ENCODE measurements at places on chromosomes 1 and 21.

- DNase-seq: no peak
Observed at GRCh38 chr1:18951818-18952391, 4.6 kb downstream of the IFFO2 start.

DNA sequence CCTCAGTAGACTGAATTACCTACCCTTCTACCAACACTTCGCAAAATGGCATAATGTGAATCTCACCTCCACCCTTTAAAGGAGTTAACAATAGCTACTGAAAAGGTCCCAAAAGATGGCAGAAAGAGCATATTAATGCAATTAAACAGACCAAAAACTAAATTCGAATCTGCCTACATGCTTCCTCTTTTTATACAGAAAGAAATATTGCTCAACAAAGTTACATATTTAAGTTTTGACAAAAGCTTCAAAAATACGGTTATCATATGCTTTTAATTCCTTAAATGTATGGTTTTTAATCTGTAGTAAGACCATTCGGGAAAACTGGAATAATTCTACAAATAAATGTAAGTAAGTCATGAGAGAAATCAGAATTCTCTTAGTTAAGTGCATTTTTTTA is 2.2 kb downstream of the APP start:
- no peak for DNase-seq

DNA sequence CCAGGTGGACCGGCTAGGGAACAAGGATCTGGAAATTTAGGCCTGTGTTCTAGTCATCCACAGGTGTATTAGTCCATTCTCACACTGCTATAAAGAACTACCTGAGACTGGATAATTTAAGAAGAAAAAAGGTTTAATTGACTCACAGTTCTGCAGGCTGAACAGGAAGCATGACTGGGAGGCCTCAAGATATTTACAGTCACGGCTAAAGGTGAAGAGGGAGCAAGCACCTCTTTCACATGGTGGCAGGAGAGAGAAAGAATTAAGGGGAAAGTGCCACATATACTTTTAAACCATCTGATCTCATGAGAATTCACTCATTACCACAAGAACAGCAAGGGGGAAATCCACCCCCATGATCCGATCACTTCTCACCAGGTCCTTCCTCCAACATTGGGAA is 174.7 kb upstream of the C1orf105 start:
- DNase-seq: no peak

- DNase-seq: no peak
Observed at GRCh38 chr1:229252228-229252984, 18.5 kb upstream of the RAB4A start.

DNA sequence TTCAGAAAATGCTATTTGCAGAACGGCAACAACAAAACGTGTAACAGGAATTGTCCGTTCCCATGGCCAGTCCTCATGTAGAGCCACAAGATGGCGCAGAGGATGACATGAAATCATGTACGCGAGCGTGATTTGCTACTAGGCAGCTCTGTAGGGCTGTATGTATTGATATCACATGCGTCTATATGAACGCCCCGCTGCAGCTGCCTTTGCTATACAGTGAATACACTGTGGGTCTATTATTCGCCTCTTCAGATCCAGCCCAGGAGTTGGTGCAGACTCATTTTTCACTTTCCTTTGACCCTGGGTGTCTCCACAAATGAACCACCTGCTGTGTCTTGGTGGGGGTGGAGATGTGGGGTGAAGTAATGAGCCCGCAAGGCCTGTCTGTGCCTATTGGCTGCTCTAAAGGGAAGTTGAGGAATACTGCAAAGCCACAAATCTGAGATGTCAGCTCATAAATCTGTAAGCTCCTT is 361.5 kb downstream of the KIF26B start:
- no peak for DNase-seq

DNA sequence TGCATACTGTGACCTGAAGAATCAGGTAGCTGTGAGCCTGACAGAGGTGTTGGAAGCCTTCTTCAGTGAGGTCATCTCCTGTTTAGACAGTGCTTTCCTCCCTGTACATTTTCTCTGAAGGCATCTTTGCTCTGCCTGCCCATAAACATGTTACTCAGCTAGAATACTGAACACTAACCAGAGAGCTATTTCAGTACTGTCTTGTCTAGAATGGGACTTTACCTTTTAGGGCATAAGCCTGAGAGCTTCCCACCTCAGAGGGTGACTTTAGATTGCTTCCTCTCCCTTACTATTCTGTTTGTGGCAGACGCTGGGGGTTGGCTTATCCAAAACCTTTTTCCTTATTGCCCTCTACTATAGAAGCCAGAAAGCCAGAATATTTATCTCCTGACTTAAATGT is 23.3 kb upstream of the ZNF326 start:
- DNase-seq: no peak

GRCh38 chr1:32485554-32486255 is 20.8 kb downstream of the ZBTB8B start:
- no peak for DNase-seq

GRCh38 chr1:24713736-24714135 is 31.5 kb upstream of the CLIC4 start:
- DNase-seq: no peak

GRCh38 chr1:30536530-30536929 is 186.9 kb downstream of the MATN1 start:
- no peak for DNase-seq
